ENCODE measurements at places on chromosomes 2 and 18.

- DNase-seq, result peak; percentile 77
These were observed 7.6 kb upstream of the PRKCE start for GRCh38 chr2:45643543-45644542.

GRCh38 chr2:209933499-209934483 is 68.6 kb upstream of the RPE start:
- DNase-seq, result no peak

DNA sequence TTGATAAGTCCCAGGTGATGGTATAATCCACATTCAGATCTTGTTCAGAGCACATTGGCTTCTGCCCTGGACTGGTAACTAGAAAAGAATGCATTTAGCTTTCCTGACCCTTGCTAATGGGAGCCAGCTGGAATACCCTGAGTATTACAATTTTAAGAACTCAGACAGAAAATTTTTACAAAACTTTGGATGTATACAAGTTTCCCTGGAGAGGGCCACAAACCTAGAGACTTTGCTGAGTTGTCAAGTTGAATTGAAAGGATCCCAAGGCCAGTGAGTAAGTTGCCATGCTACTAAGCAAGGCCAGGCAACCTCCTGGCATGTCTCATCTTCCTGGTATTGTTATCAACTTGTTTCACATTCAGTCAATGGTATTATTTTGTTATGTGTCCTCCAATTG is 20.0 kb upstream of the NABP1 start:
- no peak for DNase-seq

GRCh38 chr2:239904496-239904895 is 120.6 kb downstream of the NDUFA10 start:
- no peak for DNase-seq

GRCh38 chr18:28365411-28365831 is 188.5 kb upstream of the CDH2 start:
- DNase-seq, result no peak

GRCh38 chr2:72942881-72943418 is 25.6 kb downstream of the EMX1 start:
- DNase-seq, result no peak

DNA sequence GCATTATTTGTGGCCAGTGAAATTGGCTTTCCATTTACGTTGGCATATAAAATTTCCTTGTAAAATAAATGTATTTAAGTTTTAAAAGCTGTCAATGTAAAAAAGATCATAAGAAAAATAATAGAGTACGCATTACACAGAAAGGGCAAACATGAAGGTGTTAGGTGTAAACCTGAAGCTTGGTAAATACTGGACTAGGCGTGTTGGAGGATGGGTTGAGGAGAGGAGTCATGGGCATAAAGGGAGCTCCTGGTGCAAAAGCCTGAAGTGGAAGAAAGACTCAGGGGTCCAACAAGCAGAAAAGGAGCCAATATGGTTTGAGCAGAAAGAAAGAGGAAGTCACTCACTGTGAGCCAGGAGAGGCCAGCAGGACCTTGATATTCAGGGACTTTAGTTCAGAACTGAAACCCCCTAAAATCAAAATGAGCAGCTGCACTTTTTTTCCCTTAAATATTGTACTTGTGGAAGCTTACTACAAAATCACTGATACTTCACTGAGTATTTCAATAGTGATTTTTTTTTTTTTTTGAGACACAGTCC is 24.4 kb downstream of the SP5 start:
- DNase-seq, result no peak

GRCh38 chr2:18178736-18179349 is 300.4 kb downstream of the KCNS3 start:
- peak; percentile 3 for DNase-seq

DNA sequence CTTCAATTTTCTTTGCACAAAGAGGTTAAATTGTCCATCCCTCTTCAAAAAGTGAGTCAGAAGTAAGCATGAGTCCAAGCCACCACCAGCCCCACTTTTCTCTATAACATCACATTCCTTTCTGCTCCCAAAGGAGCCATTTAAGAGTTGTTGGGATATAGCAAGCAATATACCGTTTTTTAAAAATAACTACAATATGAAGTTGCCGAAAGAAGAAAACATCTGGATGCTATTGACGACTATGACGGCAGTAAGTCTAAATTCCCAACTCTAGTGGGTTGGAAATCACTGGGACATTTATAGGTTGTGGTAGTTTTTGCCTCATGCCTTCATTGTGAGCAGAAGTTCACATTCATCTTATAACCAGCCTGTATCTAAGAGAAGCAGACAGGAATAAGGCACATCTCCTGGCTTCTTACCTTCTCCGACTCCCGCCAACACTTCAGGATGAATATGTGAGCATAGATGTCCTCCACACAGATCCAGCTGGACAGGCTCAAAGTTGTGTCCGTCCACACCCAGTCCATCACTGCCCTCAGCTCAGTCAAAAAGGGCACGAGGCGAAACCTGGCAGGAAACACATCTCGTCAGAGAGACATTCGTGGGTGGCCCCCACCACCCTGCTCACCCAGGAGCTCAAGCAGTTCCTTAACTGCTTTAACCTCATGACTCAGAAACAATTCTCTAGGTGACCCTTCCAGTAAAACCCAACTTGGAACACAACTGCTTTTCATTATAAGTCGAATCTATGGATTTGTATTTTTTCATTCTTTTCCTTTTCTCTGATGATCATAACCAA is 163.6 kb downstream of the NAPG start:
- no peak for DNase-seq

DNA sequence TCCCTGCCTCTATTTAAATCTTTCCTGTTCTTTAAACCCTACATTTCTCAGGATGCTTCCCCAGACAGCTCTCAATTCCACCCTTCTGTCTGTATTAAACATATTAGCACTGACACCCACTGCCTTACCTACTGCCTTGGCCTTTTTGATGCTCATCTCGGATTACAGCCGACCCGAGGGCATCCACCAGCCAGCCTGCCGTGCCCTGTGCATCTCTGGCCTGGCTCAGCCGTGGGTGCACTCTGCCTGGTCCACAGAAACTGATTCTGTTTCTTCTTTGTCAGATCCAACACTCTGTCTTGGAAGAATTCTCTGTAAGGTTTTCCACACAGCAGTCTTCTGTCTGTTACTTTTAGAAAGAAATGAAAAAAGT is 27.2 kb downstream of the TANC1 start:
- DNase-seq, result no peak

DNA sequence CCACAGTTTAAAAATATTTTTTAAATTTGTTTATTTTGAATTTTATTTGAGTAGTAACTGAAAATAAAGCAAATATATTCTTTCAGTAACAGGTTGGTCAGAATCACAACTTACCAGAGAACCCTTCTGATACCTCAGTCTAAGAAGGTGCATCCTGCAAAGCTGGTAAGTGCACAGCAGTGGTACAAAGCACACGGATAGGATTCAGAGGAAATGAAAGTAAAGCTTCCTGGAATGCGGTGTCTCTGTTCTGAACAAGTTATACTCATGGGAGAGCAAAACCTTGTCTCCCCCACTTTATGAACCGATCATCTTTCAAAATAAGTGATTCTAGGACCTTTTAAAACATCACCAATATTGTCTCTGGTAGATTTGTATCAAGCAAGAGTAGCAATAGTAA is 398.3 kb downstream of the TMX3 start:
- no peak for DNase-seq

DNA sequence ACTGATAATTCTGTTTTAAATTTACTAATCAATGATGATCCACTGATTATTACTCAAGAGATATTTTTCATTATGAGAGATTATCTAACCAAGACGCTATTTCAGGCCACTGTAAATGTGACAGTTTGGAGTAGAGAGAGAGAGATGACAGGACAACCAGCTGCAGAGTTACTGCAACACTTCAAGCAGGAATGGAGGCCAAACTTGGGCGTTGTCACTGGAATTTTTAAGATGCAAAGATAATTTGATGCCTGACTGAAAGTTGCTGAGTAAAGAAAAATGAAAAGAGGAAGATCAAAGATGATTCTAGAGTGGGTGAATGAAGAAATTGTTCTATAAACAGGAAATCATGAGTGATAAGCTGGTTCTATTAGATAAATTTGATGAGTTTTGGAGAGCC is 1302.1 kb upstream of the TMEFF2 start:
- DNase-seq, result no peak

GRCh38 chr2:188813857-188814256 is 160.3 kb upstream of the COL3A1 start:
- DNase-seq, result no peak

GRCh38 chr2:4427083-4427482 is 723.7 kb downstream of the DCDC2C start:
- DNase-seq, result no peak

DNA sequence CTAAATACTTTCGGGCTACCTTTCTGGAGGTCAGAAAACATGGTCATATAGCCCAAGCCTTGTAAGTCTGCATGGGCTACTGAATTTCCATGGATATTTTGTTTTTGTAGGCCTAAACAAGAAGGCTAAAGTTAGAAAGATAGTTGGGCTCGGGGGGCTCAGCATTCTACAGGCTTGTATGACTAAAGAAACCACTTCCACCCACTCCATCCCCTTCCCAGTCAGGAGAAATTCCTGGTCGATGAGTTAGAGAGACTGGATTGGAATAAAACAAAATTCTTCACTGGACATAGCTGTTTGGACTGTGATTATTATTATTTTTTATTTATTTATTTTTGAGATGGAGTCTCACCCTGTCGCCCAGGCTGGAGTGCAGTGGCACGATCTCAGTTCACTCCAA is 539.4 kb upstream of the TNP1 start:
- DNase-seq, result no peak

GRCh38 chr18:12324991-12325725 is 17.1 kb downstream of the TUBB6 start:
- DNase-seq, result no peak

DNA sequence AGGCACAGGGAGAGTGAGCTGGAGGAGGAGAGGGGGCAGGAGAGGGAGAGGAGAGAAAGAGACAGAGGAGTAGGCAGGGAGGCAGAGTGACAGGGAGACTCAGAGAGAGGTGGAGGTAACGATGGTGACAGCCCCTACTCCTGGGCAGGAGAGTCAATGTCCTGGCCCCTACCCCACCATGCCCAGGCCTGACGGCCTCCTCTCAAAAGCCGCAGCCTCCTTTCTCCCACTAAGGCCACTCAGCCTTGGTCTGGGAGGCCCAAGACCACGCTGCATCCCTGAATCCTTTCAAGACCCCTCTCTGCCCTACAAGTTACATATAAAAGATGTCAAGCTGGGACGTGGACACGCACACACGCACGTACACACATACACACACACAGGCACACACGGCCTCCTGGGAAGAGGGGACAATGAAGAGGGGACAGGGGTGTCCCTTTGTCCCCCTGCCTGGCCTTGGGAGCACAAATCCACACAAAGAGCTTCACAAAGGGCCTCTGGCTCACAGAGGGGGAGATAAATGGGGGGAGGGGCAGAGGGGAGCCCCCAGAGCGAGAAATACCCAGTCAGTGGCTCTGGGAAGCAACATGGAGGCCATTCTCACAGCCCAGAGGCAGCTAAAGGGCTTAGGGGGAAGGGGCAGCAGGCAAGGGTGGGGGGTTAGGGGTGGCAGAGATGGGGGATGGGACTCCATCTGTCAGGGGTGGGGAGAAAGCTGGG is 19.5 kb upstream of the TNS1 start:
- no peak for DNase-seq

- no peak for DNase-seq
These were observed 27.2 kb downstream of the NAT8 start for GRCh38 chr2:73614997-73615396.

DNA sequence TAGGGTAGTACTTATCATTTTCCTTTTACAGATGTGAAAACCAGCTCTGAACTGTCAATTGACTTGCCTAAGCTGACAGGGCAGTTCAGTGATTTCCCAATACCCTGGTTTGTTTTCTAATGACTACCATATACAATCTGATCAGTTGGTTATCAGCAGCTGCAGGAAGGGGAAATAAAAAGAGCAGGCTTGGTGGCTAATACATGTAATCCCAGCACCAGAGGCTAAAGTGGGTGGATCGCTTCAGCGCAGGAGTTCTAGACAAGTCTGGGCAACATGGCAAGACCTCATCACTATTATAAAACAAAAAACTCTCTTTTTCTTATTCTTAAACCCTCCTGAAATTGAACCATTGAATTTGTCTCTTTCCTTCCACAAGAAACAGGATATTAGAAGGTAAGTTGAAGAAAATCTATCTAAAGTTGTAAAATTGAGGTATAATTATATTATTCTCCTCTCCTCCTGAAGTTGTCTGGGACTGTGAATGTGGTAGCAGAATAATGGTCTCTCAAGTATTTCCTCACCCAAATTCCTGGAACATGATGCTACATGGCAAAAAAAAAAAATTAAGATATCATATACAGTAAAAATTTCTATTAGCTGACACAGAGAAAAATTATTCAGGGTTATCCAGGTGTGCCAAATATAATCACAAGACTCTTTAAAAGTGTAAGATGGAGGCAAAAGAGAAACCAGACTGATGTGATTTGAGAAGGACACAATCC is 1441.6 kb downstream of the SUCLG1 start:
- no peak for DNase-seq

- DNase-seq, result no peak
These were observed 263.8 kb upstream of the CDH19 start for GRCh38 chr18:66867653-66868052.

- DNase-seq, result no peak
These were observed 664.2 kb downstream of the TDRD15 start for GRCh38 chr2:21787941-21788340.

DNA sequence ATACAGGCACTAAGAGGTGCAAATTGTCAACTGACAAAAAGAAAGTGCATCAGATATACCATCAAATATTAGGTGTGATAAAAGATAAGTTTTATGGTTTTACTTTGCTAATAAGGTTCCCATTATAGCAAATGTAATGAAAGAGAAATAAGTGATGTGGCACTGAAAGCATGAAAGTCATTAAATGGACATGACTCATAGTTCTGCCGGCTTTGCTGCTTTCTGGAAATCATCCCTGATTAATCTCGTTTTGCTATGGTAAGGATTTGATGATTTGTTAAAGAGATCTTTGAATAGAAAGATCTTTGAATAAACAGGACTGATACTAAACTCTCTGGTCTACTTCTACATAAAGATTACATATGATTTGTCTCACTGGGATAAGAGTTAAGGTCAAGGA is 72.7 kb downstream of the CLIP4 start:
- DNase-seq, result no peak

- DNase-seq, result no peak
These were observed 132.0 kb upstream of the ZSWIM2 start for GRCh38 chr2:186980787-186981550.

GRCh38 chr2:158692372-158693103 is 102.6 kb upstream of the DAPL1 start:
- no peak for DNase-seq

- DNase-seq, result no peak
These were observed 99.6 kb upstream of the LHCGR start for GRCh38 chr2:48855142-48855541.

DNA sequence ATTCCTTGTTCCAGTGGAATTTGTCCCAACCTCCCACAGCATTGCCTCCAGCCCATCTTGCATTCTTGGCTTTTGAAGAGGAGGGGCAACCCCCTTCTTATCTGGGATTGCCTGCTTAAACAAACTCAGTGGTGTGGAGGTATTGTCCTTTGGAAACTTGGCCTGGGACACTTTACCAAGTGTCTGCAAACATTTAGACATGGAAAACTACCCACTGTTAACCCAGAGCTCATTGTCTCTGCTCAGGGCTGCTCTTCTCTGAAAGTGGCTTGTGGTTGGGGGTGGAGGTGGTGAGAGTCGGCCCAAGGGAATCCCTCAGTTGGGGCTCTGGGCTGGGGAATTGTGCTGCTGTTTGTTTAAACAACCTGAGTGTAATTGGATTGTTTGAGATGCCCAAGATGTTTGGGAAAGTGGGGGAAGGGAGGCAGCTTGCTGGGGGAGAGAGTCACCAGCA is 178.3 kb upstream of the GATA6 start:
- no peak for DNase-seq

- DNase-seq, result no peak
These were observed 59.0 kb upstream of the LDLRAD4 start for GRCh38 chr18:13159579-13159978.
